ENCODE measurements at places on chromosomes 3 and 15.

- DNase-seq, result no peak
These were observed 11.1 kb downstream of the RYK start for GRCh38 chr3:134239538-134239937.

- DNase-seq, result no peak
These were observed 7.9 kb upstream of the DNAJC17 start for GRCh38 chr15:40815042-40815698.

- no peak for DNase-seq
These were observed 2.2 kb upstream of the CPEB1 start for GRCh38 chr15:82649226-82649999.

DNA sequence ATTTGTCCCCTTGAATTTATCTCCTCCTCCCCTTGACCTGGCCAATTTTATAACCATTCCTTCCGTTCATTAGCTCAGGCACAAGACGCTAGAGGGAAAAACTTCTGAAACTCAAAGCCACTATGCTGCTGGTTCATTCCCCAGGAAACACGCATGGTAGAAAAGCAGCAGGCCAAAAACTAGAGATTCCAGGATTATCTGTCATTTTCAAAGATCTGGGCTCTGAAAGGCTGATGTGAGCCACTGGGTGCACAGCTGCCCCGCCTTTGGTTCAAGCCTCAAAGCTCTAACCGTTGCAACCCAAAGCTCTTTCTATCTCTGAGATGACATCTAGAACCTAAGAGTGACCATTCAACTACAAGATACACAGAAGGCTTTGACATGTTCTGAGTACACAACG lies 6.1 kb downstream of the ANP32A start:
- DNase-seq, result no peak

GRCh38 chr3:127019449-127019848 lies 36.5 kb downstream of the PLXNA1 start:
- no peak for DNase-seq

- DNase-seq, result no peak
These were observed 61.7 kb downstream of the SLC6A6 start for GRCh38 chr3:14464141-14464465.

- DNase-seq, result no peak
These were observed 3.1 kb upstream of the ACKR4 start for GRCh38 chr3:132593947-132594323.

GRCh38 chr3:68953816-68954444 lies 21.6 kb upstream of the TAFA4 start:
- DNase-seq, result no peak
